ENCODE measurements at places on chromosomes 5 and 9.

DNA sequence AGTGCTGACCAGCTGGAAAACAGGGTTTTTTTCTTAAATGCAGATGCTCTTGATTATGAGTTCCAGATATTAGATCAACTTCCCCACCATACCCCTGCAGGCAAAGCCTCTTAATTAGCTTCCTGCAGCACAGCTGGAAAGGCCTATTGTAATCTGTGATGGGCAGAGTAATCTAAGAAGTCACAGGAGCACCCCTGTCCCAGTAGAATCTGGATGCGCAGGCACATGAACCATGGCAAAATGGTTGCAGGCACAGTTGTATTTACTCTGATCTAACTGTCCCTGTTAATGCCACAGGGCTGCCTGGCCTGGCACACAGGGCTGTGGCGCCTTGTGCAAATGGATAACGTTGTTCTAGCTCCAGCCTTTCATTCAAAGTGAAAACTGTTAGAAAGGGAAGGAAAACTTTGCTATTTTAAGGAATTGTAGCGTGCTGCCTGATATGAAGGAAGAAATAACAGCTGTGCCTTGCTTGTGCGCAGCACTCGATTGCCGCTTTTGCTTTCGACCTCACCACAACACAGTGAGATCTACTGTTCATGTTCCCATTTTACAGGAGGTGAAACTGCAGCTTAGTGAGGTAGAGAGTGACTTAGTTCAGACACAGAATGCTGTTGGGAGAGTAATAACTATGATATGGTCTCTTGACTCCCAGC lies 2.3 kb downstream of the TGFBI start:
- no peak for DNase-seq

- DNase-seq, result no peak
These were observed 208.6 kb upstream of the GDNF start for GRCh38 chr5:38048400-38048799.

- no peak for DNase-seq
These were observed 1863.1 kb upstream of the WWC1 start for GRCh38 chr5:166428264-166428803.

DNA sequence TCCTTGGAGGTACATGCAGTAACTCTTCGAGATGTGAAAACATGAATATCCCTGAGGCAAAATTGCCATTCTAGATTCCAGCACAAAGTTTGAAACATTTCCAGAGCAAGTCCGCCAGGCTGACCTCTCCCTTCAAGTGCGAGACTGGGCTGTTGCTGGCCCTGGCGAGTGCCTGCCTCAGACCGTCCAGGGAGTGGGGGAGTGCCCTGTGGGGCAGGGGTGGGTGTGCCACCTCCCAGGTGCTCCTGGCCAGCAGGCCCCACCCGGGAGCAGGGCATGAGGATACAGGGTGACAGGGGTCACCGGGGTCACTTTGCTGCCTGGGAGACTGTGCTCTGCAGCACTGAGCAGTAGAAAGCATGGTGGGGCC lies 199.9 kb downstream of the AOPEP start:
- DNase-seq, result no peak

DNA sequence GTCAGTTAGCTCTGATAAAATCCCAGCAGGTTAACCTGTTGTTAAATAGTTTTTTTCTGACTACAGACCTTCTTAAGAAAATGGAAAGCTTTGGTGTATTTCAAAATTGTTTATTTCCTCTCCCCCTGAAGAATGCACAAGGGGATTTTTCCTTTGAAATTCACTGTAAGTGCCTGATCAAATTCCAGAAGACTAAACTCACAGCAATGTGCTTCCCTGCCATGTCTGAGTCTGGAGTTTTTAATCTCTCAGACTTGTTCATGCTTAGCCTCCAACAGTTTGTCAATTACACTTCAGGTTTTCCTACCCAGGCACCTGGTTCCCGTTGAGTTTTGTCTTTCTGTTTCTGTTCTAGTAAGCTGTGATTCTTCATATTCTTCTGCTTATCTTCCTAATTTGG lies 961.6 kb upstream of the CDH18 start:
- DNase-seq, result no peak

DNA sequence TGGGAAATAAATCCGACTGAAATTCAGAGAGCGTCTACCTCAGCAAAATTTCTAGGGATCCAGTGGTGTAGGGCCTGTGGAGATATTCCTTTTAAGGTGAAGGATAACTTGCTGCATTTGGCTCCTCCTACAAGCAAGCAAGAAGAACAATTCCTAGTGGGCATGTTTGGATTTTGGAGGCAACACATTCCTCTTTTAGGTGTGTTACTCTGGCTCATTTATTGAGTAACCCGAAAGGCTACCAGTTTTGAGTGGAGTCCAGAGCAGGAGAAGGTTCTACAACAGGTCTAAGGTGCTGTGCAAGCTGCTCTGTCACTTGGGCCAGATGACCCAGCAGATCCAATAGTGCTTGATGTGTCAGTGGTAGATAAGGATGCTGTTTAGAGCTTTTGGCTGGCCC lies 862.4 kb upstream of the CDH9 start:
- no peak for DNase-seq

DNA sequence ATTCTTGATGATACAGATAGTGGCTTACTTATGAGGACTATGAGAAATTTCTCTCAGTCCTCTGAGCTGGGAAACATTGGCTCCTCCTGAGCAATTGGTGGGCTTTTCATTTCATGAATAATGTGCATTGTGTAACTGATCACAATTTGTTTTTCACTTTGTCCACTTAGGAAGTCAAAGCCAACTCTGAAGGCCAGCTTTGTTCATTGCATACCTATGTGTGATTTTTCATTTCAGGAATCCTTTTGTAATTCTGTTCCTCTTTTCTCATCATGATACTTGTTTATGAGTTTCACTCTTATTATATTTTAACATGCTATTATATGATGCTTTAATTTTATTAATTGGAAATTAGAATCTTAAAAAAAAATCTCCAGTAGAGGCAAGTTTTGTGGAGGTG lies 483.0 kb downstream of the EBF1 start:
- no peak for DNase-seq
